H9 (cell line): ENCODE measurements at places on chromosomes 3 and 15.
A peak's percentile ranks its signal among the peaks of the same experiment; 100 is the strongest.

DNA sequence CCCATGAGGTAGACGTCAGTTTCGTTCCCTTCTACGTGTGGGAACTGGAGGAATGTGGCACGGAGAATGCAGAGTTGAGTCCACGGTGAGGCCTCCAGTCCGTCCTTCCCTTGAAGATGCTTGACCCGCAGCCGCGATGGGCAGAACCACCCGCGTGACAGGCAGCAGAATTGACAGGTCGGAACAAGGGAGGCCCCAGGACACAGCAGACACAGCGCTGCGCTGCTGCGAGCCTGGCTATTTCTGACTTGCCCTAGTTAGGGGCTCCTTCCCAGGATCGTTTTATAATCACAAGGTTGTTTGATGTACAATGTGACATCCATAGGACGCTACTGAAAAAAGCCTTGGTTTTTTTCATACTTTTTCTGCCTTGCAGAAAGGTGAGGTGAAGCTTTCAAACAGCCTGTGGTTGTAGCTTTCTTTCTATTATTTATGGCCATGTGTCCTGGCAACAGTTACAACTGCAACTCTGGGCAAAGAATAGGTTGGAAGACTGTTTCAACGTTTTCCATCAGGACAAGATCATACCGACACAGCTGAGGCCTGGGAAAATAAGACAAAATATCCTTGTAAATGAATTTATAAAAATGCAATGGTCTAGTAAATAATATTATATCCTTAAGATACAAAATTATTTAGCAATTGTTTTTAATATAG, 9.6 kb upstream of the TMEM41A start:
- DNase-seq = no peak

- no peak for DNase-seq
Observed at GRCh38 chr15:64746921-64747320, 28.5 kb downstream of the RBPMS2 start.

DNA sequence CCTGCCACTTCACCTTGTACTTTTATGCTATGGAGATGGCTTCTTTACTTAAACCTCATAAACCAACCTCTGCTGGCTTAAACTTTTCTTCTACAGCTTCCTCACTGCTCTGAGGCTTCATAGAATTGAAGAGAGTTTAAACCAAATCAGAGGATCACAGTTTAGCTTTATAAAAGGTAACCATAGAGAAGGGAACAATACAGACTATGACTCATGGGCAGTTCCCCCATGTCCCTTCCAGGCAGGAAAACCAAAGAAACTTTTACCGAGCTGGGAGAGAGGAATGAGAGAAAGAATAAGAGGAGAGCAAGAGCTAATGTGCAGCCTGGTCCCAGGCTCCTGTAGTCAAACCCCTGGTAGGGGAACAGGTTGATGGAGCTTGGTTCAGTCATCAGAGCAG, 53.9 kb upstream of the NEDD4 start:
- DNase-seq = no peak

GRCh38 chr15:52717481-52717880, 38.3 kb upstream of the ATOSA start:
- DNase-seq = no peak

DNA sequence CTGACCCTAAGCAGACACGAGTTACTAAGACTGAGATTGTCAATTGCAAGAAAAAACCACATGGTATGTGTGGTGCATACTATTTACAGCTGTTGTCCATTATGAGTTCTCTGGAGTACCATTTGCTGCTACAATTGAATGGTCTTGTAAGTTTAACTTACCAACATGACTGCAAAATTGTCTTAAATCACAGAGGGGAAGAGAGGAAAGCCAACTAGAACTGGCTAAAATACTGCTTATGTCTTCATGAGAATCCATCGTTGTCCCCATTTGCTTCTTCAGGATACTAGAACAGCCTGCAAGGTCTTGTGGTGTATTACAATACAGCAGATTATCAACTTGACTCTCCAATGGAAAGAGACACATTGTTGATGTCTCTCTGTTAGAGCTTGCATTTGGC, 313.2 kb downstream of the AGBL1 start:
- DNase-seq = no peak

DNA sequence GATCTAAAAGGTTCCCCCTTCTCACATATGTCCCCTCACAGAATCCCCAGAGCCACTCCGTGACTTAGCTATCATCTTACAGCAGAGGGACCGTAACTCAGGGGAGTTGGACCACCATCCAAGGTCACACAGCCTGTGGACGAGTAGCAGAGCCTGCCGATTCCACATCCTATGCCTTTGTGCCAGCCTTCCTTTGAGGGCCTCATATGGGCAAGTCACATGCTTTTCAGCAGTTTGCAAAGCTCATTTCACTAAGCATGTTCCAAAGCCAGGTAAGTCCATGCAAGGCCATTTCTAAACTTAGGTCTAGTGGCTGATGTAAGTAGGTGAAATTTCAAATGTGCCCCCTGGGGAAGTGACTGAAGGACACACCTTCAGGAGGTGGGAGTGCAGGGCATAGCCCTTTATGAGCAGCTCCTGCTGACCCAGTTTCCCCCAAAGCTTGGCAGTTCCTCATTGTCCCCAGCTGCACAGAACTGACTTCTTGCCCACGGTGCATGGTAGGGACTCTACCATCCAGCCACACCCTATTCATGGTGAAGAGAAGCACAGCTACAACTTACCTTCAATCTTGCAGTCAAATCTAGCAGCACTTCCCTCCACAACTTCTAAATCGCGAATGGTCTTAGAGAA, 33.3 kb upstream of the HACD2 start:
- DNase-seq = no peak

DNA sequence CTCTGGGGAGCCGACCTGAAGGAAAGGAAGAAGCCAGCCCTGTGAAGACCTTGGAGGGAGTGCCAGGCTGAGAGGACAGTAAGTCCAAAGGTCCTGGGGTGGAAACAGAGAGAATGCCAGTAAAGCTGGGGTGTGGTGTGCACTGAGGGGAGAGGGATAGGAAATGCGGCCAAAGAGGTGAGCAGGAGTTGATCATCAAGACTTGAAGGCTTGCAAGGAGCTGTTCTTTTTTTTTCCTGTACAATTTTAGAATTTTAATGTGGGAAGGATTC, 73.8 kb downstream of the SYNPR start:
- no peak for DNase-seq

- no peak for DNase-seq
Observed at GRCh38 chr15:95401587-95401986, 928.9 kb upstream of the NR2F2 start.

GRCh38 chr3:13513913-13514517, 33.9 kb downstream of the HDAC11 start:
- no peak for DNase-seq

DNA sequence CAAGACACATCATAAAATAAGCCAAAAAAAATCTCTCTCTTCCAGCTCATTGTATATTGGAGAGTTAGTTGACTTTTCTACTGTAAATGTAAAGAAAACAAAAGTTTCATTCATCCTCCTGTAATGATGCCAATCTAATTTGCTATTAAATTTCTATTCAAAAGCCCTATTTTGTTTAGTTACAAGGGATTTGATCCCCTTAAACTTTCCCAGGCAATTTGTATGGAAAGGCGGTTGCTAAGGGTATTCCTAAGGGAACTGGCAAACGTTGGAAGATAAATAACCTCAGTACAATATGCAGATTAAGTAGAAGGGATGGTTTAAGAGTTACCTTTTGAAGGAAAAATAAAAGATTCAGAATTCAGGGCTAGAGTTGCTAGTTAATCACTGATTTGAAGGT, 352.7 kb downstream of the TIGIT start:
- DNase-seq = no peak

DNA sequence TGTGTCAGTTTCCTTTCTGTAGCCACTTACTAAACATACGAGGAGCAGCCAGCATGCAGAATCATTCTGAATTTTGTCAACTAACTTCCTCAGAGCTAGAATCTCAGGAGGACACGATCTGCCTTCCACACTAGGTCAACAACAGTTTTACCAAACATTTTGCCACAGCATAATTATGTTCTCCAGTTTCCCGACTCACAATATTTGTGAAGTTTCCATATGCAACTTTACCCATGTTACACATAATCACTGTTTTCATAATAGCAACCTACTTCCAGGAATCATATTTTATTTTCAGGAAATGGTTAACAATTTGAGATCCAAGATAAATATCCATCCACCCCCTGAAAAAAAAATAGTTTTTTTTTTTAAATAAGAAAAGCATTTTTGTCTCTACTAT, 595.0 kb downstream of the PYDC2 start:
- DNase-seq = no peak

GRCh38 chr3:115644391-115644790, 21.1 kb downstream of the GAP43 start:
- DNase-seq = no peak

DNA sequence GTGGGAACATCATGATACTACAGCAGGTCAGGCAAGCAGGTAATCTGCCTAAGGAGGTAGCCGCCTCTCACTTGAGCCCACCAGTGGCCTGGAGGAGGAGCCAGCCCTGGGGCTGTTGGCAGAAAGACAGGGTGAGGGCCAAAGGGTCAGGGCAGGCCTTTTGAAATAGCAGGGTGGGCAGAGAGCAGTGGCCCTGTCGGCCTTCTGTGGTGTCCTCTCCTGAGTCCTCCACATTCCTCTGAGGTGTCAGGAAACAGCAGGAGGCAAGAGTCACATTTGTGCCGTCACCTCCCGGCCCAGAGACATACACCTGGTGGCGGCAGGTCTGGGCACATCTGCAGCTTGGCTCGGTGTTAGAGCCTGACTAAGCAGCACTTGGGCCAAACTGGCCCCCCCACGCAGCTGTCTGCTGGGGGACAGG, 3.9 kb upstream of the BNC1 start:
- DNase-seq = peak; percentile 62

GRCh38 chr15:90885432-90886290, 1.4 kb downstream of the FES start:
- DNase-seq = peak; percentile 79

DNA sequence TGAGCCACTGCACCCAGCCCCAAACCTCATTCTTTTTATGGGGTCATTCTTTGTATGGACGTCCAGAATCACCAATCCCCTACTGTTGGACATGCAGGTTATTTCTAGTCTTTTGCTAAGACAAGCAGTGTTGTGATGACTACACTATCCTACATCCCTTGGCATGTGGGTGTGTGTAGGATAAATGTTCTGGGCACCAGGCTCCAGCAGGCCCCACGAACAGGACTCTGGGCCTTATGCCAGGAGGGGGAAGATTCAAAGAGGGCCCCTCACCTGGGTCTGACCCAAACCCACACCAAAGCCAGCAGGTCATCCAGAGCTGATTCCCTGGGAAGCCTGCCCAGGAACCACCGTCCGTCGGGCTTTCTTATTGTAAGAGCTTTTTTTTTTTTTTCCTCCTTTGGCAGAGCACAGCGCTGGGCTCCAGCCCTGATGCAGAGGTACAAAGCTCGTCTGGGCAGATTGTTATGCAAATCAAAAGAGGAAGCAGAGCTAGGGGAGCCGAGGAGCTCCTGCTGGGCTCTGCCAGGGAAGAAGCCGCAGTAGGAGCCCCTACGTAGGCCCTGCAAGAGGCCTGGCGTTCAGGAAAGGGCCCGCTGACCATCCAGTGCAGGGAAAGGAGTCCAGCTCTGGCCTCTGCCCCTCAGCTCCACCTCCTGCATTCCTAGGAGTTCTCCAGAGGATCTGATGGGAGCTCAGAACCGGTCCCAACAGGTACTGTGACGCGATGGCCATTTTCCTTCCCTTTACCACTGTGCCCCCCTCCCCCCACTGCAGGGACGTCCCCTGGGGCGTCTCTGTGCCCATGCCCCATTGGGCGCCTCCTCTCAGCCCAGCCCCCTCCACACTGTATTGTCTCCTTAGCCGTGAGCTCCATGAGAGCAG, 29.0 kb upstream of the FURIN start:
- DNase-seq = peak; percentile 90

DNA sequence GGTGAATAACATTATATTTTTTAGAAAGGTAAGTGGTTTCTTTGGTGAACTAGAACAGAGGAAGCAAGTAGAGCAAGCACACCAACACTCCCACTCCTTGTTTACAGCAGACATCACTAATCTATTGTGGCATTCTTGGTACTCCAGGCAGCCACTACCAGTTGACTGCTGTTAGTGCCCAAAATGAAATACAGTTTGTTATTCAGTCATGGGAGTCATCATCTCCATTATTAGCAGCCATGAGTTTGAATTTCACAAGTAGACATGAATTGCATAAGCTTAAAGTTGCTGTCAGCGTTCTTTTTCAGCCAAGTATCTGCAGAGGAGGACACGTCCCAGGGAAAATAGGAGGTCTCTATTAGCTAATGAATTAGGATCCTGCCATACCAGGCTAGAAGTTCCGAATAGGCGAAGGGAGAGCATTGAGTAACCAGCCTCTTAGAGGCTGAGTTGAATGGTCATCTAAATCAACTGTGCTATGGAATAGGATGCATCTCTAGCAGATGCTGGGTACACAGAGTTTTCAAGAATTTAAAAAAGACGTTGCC, 252.7 kb upstream of the ICE2 start:
- DNase-seq = no peak

- no peak for DNase-seq
Observed at GRCh38 chr3:193452338-193452737, 73.8 kb upstream of the ATP13A5 start.

DNA sequence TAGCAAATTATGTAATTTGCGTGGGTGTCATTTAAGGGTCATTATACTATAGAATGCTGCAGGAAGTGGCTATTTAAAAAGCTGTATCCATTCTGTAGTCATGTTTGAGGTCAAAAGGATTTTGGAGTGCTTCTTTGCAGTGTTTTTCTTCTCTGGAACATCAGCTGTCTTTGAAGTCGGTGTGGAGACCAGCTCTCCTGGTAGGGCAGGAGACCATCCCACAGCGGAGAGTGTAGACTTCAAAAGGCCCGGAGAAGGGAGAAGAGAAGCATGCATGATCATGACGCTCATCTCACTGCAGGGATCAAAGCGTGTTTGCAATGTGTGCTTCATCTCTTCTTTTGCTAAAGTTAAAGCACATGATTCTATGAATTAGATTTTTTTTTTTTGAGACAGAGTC, 19.9 kb downstream of the PXK start:
- DNase-seq = no peak

DNA sequence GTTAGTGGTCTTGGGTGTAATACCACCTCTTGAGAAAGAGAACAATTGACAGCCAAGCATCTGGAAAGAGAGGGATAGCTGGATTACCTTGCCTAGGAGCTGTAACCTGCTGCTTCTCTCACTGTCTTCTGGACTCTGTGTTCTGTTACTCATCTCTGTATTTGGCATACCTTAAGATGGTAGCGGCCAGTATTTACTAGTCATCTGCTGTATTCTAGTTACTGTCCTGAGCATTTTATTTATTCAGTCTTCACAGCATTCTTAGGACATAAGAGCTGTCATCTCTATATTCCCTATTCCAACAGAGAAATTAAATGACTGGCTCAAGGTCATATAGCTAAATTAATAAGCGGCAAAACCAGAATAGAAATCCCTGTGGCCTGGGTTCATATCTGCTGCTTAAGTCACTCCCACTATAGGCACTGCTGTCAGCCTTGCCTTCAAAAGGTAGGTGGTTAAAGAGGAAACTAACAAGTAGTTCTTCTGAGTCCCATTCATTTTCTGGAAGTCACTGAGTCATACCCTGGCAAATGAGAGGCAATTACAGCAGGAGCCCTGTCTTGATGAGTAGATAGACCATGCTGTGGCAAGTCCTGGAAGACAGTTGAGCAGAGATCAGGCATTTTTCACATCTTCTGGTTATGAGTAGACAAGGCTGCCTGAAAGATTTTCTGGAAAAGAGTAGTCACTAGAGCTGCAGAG, 68.2 kb downstream of the RAB7A start:
- DNase-seq = no peak
